Peyer's patch (tissue), 4 donors: ENCODE measurements at places on chromosomes 12 and 14. TPM values are rescaled to one million over a fixed set of nuclear protein-coding genes. Genes with fewer than 3 reads are reported as not detected.
A peak's percentile ranks its signal among the peaks of the same experiment; 100 is the strongest.

DNA sequence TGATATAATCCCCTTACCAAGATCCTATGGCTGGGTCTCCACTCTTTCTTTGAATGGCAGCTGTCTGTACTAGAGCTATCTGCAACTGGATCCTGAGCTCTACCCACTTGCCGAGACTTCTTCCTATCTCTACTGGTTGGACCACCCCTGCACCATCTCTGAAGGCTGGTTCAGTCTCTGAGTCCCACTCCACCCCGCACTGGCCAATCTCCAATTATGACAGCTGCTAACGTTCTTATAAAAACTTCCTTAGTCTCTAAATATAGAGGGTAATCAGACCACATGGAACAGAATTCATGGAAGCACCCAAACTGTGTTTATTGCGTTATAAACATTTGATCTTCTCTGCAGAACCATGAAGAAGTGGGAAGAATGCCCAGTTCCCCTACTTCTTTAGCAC is 186.6 kb upstream of the EEA1 start:
- H3K27ac ChIP-seq: peak overlapping the region; percentile 17
- H3K4me1 ChIP-seq: peaks cover 11% of the 10 kb centered on the region
- no peak overlapping the region for H3K4me3 ChIP-seq
- H3K36me3 ChIP-seq: no peaks in the 10 kb centered on the region

Gene DCN
- 142 TPM for total RNA-seq

DNA sequence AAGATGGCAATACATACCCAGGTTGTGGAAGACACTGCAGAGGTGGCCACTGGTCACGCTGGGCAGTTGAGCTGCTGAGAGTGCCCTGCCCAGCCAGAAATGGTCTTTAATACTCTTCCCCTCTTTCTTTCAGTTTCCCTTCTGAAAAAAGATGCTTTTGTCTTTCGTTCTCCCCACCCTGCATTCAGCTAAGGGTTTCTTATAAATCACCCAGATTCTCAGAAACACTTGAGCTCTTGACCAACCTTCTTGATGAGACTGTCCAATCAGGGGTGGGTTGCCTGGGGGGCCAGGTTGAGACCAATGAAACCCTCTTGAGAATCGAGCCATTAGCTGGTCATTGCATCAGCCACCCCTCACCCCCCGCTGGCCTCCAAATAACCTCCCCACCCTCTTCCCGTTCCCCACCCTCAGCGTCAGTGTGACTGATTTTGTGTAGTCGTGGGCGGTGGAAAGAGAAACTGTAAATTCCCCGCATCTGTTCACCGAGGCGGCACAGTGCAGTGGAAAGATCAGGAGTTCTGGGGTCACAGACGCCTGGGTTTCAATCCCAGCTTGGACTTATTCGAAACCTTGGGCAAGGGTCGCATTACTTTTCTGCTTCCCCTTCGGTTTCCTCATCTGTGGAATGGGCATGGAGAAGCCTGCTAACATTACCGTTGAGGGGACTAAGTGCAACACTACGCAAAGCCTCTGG is 52.3 kb downstream of the SLC25A47 start:
- peak overlapping the region; percentile 95 for H3K4me3 ChIP-seq
- H3K4me1 ChIP-seq: peaks cover 39% of the 10 kb centered on the region
- H3K27me3 ChIP-seq: no peaks in the 10 kb centered on the region
- H3K36me3 ChIP-seq: no peaks in the 10 kb centered on the region

DNA sequence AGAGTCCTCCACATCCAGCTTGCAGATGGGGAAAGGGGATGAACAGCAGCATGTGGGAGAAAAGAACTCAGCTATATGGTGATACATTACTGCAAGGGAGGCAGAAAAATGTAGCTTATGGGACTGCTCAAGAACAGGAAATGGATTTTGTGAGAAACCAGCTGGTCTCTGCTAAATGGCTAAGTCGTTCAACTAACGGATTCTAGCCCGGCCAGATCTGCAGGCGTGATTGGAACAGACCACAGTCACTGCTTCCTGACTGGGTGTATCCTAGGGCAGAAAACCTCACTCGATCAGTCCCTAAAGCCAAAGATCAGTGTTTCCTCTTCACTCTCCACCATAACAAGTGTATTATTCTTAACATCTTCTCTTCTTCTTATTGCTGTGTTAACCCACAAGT is 8.1 kb upstream of the PTGDR start:
- no peak overlapping the region for H3K4me3 ChIP-seq
- no peak overlapping the region for H3K27ac ChIP-seq
- H3K27me3 ChIP-seq: no peaks in the 10 kb centered on the region
- DNase-seq: no peak
- H3K36me3 ChIP-seq: no peaks in the 10 kb centered on the region

DNA sequence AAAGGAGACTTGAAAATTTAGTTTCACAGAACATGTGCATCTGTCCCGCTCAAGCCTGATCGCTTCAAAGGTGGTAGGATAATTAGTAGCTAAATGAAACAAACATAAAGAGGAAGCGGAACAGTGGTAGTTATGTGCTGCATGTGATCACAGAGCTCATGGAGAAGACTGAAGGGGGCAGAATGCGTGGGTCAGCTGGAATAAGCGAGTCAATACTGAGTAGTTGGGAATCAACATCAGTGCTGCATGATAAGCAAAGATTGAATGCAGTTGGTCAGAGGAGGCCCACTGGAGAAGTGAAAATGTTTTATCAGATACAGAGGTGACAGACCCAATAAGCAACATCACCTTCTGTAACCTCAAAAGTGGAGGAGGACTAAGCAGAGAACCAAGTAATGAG is 95.1 kb upstream of the RFX4 start:
- no peak overlapping the region for H3K27ac ChIP-seq
- no peaks in the 10 kb centered on the region for H3K27me3 ChIP-seq
- H3K36me3 ChIP-seq: no peaks in the 10 kb centered on the region
- H3K4me3 ChIP-seq: no peak overlapping the region
- no peaks in the 10 kb centered on the region for H3K4me1 ChIP-seq

DNA sequence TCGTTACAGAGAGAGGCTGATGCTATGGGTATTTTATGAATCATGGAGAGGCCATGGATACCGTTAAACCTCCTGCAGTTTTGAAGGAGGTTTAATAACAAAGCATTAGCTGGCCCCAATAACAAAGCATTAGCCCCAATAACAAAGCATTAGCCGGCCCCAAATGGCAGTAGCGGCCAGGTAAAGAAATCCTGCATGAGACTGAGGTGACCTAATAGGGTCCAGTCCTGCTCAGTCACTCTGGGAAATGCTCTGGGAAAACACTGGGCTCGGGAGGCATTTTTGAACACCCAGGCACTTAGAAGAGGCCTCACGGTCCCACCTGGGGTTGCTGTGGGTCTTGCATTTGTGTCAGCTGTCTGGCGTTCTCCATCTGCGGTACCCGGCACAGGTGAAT is 776 bp upstream of the RIN3 start:
- no peak for DNase-seq
- peaks cover 4% of the 10 kb centered on the region for H3K4me1 ChIP-seq
- H3K27ac ChIP-seq: peak overlapping the region; percentile 79
- H3K27me3 ChIP-seq: no peaks in the 10 kb centered on the region
- no peaks in the 10 kb centered on the region for H3K36me3 ChIP-seq

DNA sequence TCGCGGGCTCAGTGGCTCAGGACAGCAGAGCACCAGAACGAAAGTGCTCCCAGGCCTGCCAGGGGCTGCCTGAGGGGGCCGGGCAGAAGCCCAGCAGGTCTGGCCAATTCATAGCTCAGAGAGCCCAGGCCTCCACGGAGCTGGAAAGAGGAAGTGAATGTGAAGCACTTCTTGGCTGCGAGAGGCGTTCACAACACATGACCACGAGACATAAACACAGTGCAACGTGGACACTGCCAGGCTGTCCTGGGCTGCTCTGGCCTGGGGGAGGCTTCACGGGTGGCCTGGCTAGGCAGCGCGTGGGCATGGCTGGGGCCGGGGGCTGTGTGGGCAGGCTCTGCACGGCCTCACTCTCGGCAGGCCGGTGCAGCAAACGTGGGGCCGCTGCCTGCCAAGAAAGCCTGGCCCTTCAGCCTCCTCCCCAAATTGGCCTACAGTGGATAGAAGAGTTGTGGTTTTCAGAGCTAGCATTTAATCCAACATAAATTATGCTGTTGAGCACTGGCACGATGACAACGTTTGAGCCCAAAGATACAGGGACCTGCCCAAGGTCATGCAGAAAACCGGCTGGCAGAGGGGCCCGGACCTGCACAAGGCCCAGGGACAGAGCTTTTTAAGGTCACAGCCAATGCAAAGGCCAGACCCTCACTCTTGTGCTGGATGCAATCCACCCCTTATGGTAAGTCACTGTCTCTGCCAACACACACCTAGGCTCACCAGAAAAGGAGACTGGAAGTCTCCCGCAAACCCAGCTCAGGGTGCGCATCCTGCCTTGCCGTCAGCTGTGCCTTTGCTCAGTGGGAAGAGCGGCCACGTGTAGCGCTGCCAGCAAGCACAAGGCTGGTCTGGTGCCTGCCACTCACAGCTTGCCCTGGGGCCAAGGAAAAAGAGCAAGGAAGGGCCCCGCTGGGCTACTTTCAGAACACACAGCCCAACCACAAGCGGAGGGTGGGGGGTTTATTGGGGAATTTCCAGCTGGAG is 8.6 kb downstream of the SLC25A29 start:
- H3K27ac ChIP-seq: peak overlapping the region; percentile 57
- H3K27me3 ChIP-seq: no peaks in the 10 kb centered on the region
- DNase-seq: peak; percentile 87
- H3K36me3 ChIP-seq: peaks cover 5% of the 10 kb centered on the region
- no peak overlapping the region for H3K4me3 ChIP-seq
